ENCODE measurements at places on chromosomes 2 and 18. TPM values are rescaled to one million over a fixed set of nuclear protein-coding genes. Genes with fewer than 3 reads are reported as not detected.

- H3K4me3 ChIP-seq: no peak overlapping the region
- no peak overlapping the region for H3K27ac ChIP-seq
- no peaks in the 10 kb centered on the region for H3K4me1 ChIP-seq
Observed at GRCh38 chr2:163207693-163208370, 369.3 kb upstream of the KCNH7 start.

- H3K36me3 ChIP-seq: no peaks in the 10 kb centered on the region
- no peak for DNase-seq
- peaks cover 2% of the 10 kb centered on the region for H3K27me3 ChIP-seq
- H3K4me3 ChIP-seq: no peak overlapping the region
- peaks cover 9% of the 10 kb centered on the region for H3K4me1 ChIP-seq
Observed at GRCh38 chr18:62329691-62330454, 4.8 kb downstream of the TNFRSF11A start.

GRCh38 chr18:26708806-26709716, 156.4 kb downstream of the AQP4 start:
- no peak for DNase-seq
- H3K27me3 ChIP-seq: no peaks in the 10 kb centered on the region
- no peak overlapping the region for H3K4me3 ChIP-seq
- H3K4me1 ChIP-seq: no peaks in the 10 kb centered on the region
- H3K27ac ChIP-seq: no peak overlapping the region

Gene GRB14
- 6.5 TPM for total RNA-seq

- H3K4me3 ChIP-seq: no peak overlapping the region
- H3K36me3 ChIP-seq: no peaks in the 10 kb centered on the region
- no peaks in the 10 kb centered on the region for H3K27me3 ChIP-seq
- DNase-seq: no peak
- H3K4me1 ChIP-seq: no peaks in the 10 kb centered on the region
Observed at GRCh38 chr2:118657466-118657865, 190.0 kb downstream of the EN1 start.

Gene IL36A
- not detected for total RNA-seq

Gene MOCOS
- 8.1 TPM for total RNA-seq

GRCh38 chr2:232315049-232315922, 63.3 kb upstream of the ALPP start:
- H3K27me3 ChIP-seq: no peaks in the 10 kb centered on the region
- H3K36me3 ChIP-seq: no peaks in the 10 kb centered on the region
- peak overlapping the region; percentile 8 for H3K27ac ChIP-seq
- DNase-seq: no peak
- H3K4me1 ChIP-seq: peaks cover 30% of the 10 kb centered on the region

Gene SPP2
- total RNA-seq: not detected

- H3K4me1 ChIP-seq: no peaks in the 10 kb centered on the region
- no peak overlapping the region for H3K27ac ChIP-seq
- H3K4me3 ChIP-seq: no peak overlapping the region
- no peak for DNase-seq
- no peaks in the 10 kb centered on the region for H3K36me3 ChIP-seq
Observed at GRCh38 chr2:220315098-220315823, 687.8 kb downstream of the SLC4A3 start.

Gene EPHA4
- 10.2 TPM for total RNA-seq

GRCh38 chr2:238834982-238835381, 12.9 kb upstream of the TWIST2 start:
- no peak overlapping the region for H3K27ac ChIP-seq
- H3K4me3 ChIP-seq: no peak overlapping the region
- DNase-seq: no peak
- H3K36me3 ChIP-seq: no peaks in the 10 kb centered on the region
- no peaks in the 10 kb centered on the region for H3K4me1 ChIP-seq

Gene TRIB2
- total RNA-seq: 554 TPM

DNA sequence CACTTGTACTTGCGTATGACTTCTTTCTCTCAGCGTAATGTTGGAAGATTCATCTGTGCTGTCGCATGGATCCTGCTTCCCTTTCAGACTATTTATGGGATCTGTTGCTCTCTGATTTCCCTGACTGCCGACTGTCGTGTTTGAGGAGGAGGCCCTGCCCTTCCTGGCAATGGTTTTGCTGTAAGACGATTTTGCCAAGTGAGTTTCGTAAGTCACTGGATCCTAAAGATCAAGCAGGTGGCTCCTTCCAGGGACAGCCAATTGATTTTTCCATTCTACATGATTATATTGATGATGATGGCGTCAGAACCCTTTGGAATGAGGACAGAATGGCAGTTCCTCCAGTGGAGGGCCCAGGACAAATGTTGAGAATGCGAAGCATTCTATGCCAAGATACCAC, 8.7 kb upstream of the B3GNT2 start:
- H3K27me3 ChIP-seq: no peaks in the 10 kb centered on the region
- no peaks in the 10 kb centered on the region for H3K4me1 ChIP-seq
- H3K36me3 ChIP-seq: no peaks in the 10 kb centered on the region

DNA sequence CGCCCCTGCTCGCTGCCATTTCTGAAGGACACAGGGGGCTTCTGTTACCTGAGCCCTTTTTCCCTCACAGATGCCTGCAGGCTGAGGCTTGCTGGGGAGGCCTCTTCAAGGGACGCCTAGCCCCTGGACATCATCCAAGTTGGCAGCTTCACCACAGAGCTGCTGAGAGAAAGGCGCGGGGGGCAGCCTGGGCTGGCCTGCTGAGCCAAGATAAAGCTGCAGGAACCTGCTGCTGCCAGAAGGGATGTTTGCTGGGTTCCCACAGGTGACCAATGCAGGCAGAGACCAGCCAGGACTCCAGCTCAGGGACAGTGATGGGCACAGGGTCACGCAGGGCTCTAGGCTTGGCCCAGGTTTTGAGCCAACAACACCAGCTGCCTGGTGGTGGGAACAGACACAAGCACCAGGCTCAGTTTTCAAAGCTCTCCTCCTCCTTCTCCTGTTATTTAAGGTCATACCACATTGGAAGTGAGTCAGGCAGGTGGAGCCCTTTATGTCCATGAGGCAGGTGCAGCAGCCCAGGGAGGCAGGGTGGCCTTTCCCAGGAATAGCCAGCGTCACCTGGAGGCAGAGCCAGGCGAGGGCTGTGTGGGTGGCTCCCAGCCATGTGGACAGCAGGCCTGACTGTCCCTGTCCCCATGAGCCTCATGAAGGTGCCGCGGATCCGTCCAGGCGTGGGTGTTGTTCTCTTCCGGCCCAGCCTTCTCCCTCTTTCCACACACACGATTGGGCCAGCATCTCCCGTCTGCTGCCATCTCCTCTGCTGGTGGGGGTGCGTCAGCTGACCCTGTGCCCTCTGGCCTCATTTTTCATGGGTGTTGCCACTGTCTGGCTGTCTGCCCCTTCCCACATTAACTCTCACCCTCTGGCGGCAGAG, 515.5 kb upstream of the MYT1L start:
- no peaks in the 10 kb centered on the region for H3K27me3 ChIP-seq
- no peak overlapping the region for H3K27ac ChIP-seq
- H3K4me3 ChIP-seq: no peak overlapping the region
- no peak for DNase-seq

Gene ATL2
- total RNA-seq: 108 TPM

GRCh38 chr2:61878761-61879160, 9.7 kb downstream of the CCT4 start:
- H3K4me1 ChIP-seq: no peaks in the 10 kb centered on the region
- H3K4me3 ChIP-seq: no peak overlapping the region
- H3K27ac ChIP-seq: no peak overlapping the region
- H3K27me3 ChIP-seq: no peaks in the 10 kb centered on the region
- H3K36me3 ChIP-seq: peaks cover 5% of the 10 kb centered on the region
- DNase-seq: no peak

GRCh38 chr2:36088716-36089328, 266.8 kb upstream of the CRIM1 start:
- no peaks in the 10 kb centered on the region for H3K27me3 ChIP-seq
- no peak for DNase-seq
- no peaks in the 10 kb centered on the region for H3K36me3 ChIP-seq

Gene HNRNPA3
- total RNA-seq: 77.3 TPM

DNA sequence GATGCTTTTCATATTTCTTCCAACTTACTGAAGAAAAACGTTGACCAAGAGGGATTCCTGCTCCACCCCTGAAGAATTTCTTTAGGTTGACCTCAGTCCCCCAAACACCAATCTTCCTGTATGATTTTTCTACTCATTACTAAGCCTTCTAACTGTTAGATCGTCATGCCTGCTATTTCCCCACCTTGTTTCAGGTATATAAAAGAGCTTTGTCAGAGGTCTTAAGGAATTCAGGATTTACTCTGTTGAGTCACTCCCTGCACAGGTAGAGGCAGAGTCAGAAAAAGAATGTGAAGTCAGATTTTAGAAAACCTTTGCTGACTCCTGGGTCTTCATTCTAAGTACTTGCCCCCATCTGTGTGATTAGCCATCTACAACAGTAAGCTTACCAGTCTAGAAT, 83.8 kb upstream of the NOSTRIN start:
- H3K4me3 ChIP-seq: no peak overlapping the region
- H3K4me1 ChIP-seq: no peaks in the 10 kb centered on the region
- DNase-seq: no peak
- no peaks in the 10 kb centered on the region for H3K27me3 ChIP-seq
- no peak overlapping the region for H3K27ac ChIP-seq

DNA sequence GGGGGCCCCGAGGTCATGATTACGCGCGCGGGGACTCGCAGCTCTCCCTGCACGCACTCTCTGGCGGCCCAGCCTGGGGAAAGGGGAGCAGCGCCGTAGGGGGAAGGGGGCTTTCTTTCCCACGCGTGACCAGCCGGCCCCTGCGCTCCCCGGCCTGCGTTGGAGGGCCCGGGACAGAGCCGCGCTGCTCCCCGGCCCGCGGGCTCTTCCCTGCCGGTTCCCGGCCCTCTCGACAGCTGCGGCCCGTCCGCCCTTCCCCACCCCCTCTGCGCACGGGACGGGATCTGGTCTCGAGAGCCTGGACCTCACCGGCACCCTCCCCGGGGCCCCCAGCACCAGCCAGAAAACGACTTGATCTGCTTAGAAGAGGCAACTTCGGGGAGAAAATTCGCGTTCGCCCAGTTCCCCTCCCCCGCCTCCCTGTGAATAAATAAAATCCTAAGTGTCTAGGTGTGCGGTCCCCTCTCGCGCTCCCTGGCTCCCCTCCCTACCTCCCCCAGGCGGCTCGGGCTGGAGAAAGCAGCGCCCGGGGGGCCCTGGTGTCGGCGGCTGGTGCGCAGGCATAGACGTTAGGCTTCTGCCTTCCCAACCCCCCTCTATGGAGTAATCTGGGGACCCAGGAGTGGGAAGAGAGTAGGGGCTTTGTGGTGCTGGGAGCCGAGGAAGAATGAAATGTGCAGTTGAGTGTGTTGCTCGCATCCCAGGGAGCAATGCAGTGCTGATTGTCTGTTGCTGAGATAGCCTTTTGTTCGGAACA, 803 bp upstream of the FIGN start:
- H3K4me3 ChIP-seq: peak overlapping the region; percentile 68
- no peaks in the 10 kb centered on the region for H3K36me3 ChIP-seq
- H3K27ac ChIP-seq: peak overlapping the region; percentile 98
- no peaks in the 10 kb centered on the region for H3K4me1 ChIP-seq
- DNase-seq: no peak

GRCh38 chr2:199590321-199591203, 132.8 kb upstream of the SATB2 start:
- peaks cover 5% of the 10 kb centered on the region for H3K4me1 ChIP-seq
- H3K4me3 ChIP-seq: no peak overlapping the region
- no peaks in the 10 kb centered on the region for H3K36me3 ChIP-seq
- no peak overlapping the region for H3K27ac ChIP-seq

Gene SLC23A3
- total RNA-seq: 0.98 TPM

All from tibial nerve (tissue), 4 donors.